Mesothelial cell of epicardium (in vitro differentiated cells): ENCODE measurements at places on chromosomes 7 and 10.

GRCh38 chr10:130923596-130923995 lies 387.9 kb downstream of the TCERG1L start:
- DNase-seq: no peak

- DNase-seq: no peak
Measured at GRCh38 chr7:55133630-55134358, 115.0 kb downstream of the EGFR start.

GRCh38 chr7:44238116-44238695 lies 37.4 kb downstream of the YKT6 start:
- no peak for DNase-seq

GRCh38 chr7:22672846-22673680 lies 53.9 kb upstream of the IL6 start:
- no peak for DNase-seq

DNA sequence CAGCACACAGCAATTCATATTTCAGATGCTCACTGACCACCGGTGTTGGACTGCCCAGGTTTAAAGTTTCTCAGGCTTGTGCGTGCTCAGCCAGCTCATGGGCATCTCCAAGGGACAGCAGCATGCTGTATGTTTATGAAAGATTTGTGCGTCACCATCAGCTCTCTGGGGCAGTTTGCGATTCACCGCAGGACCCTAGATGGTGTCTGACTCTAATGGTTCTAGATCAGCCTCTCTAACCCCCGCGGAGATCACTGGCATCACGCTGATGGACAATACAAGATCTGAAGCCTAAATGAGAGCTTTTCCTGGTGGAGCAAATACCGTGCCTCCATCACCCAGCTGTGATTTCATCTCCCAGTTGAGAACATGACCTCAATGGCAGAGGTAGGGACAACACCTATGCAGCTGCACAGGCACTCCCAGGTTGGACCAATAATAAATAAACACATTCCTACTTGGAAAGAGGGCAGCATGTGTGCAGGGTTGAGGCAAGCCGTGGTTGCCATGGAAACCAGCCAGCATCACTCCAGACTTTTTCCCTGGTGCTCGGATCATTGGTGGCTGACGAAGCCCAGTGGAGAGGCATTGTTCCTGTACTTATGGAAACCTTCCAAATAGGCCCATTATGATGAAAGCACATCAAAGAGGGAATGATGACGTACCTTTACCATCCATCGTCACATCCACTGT lies 253.6 kb downstream of the KCNMA1 start:
- DNase-seq: no peak

- DNase-seq: no peak
Measured at GRCh38 chr7:129959471-129960203, 6.9 kb upstream of the UBE2H start.

DNA sequence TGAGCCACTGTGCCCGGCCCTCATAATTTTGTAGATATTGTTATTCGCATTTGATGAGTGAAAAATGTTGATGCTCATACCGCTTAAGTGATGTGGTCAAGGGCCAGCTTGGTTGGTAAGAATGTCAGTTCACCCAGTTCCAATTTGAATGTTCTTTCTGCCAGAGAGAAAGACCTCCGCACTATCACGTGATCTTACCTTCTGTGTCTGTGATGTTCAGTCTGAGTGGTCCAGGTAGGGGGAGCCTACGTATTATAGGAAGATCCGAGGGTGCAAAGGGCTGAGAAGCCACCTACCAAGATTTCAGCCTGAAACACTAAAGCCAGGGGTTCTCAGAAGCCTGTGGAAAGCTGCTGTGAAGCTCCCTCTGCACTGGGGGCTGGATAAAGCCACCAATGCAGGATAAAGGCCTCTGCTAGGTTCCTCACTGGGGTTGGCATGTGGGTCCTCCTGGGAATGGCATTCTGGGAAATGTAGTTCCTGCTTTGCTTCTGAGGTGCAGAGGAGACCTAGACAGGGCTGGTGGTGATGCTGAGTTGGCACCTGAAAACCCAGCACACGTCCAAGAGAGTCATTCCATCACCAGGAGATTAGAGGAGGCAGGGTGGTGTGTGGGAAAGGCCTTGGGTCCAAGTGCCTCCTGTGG lies 64.7 kb upstream of the AOAH start:
- no peak for DNase-seq

GRCh38 chr7:125383324-125383723 lies 453.7 kb upstream of the POT1 start:
- DNase-seq: no peak

DNA sequence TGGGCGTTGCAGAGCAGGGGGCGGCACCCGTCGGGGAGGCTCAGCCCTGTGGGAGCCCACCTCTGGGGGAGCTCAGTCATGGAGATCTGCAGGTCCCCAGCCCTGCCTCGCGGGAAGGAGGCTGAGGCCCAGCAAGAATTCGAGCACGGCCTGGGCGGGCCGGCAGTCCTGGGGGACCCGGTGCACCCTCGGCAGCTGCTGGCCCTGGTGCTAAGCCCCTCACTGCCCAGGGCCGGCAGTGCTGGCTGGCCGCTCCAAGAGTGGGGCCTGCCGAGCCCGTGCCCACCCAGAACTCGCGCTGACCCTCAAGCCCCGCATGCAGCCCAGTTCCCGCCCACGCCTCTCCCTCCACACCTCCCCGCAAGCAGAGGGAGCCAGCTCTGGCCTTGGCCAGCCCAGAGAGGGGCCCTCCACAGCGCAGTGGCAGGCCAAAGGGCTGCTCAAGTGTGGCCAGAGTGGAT lies 76.2 kb downstream of the TMEM26 start:
- DNase-seq: no peak

DNA sequence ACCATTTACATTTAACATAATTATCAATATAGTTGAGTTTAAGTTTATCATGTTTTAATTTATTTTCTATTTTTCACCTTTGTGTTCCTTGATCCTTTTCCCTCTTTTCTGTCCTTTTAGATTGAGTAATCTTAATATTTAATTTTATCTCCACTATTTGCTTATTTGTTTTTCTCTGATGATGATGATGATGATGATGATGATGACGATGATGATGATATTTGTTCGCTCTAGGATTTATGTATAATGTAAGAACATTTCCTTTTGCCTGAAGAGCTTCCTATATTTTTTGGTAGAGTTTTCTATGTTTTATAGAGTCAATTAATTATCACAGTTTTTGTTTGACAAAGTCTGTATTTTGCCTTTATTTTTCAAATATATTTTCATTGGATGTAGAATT lies 104.2 kb downstream of the GLRX3 start:
- no peak for DNase-seq

- DNase-seq: no peak
Measured at GRCh38 chr10:7606951-7607404, 59.8 kb downstream of the ITIH5 start.

GRCh38 chr7:130154501-130155317 lies 50.5 kb downstream of the TMEM209 start:
- no peak for DNase-seq

- DNase-seq: no peak
Measured at GRCh38 chr7:6709808-6710207, 3.1 kb upstream of the ZNF12 start.

DNA sequence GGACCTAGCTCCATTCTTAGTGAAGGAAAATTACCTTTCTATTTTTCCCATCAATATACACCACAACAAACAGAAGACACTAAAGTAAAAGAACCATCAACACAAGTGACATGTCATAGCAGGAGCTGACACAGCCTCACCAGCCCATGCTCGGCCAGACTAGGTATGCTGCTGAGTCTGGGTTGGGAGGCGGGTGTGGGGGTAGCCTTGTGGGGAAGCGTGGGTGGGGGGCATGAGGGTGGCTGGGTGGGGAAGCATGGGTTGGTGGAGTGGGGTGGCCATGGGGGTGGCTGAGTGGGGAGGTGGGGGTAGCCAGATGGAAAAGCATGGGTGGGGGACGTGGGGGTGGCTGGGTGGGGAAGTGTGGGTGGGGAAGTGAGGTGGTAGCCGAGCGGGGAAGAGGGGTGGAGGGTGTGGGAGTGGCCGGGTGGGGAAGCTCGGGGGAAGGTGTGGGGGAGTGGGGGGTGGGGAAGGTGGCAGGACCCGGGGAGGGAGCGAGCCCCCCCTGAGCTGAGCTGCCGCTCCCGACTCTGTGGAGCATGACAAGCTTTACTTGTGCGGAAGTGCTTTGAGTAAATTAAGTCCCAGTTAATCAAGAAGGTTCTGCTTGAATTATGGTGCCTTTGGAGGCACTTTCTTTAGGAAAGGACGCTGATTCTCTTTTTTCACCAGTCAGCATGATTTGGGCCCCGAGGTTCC lies 294.6 kb upstream of the ZNF32 start:
- DNase-seq: peak; percentile 17

DNA sequence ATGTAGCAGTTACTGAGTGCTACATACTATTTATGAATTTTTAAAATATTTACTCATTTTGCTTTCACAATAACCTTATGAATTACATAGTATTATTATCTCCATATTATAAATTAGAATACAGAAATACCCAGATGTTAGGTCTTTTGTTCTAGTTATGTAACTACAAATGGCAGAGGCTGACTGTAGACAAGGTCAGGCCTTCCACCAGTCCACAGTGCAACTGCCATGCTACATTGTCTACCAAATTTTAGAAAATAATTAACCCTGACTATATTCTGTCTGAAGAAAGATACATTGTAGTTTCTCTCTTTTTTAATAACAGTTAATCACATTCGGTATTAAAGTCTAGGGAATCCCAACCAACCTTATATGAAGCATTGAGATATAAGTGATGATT lies 280.9 kb downstream of the MALRD1 start:
- DNase-seq: no peak

- no peak for DNase-seq
Measured at GRCh38 chr7:151289891-151290290, 41.4 kb upstream of the SMARCD3 start.

DNA sequence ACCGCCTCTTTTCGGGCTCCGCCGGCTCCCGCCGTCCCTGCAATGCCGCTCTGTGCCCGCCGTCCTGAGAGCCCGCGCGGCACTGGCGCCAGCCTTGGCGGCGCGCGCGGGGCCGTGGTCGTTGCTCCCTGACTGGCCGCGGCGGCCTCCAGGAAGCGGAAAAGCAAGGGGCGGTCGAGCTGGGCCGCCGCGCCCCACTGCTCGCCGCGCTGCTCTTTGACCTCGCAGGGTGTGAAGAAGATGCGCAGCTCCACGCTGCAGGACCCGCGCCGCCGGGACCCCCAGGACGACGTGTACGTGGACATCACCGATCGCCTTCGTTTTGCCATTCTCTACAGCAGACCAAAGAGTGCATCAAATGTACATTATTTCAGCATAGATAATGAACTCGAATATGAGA lies at the start of gene CDC14C:
CDC14C (plus strand) TSS at position 115 of the 400 bp plus-strand sequence; CDS start at position 241, 126 bp downstream.
- no peak for DNase-seq

DNA sequence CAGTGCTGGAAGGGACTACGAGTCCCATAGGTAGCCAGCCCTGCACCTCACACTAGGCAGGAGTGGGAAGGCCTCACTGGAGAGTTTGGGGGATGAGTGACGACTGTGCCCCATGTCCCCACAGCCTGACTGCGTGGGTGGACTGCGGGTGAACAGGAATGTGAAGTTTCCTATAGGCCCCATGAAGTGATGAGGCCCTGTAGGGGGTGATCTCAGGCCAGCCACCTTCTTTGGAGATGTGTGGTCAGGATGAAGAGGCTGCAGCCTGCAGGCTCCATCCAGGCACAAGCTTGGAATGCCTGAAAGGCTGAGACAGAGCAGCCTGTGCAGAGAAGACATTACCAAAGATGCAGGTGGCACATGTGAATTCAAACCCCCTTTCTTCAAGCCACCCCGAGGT lies 94.9 kb downstream of the CPXM2 start:
- peak; percentile 30 for DNase-seq

- DNase-seq: no peak
Measured at GRCh38 chr7:98619450-98620321, 2.6 kb downstream of the NPTX2 start.
